ENCODE measurements at places on chromosomes 12 and 14. TPM values are rescaled to one million over a fixed set of nuclear protein-coding genes. Genes with fewer than 3 reads are reported as not detected.

Gene PPP1R12A
- 59.2 TPM for polyA plus RNA-seq

Gene ALDH1L2
- polyA plus RNA-seq = 6.6 TPM

Gene TRIAP1
- 31.3 TPM for polyA plus RNA-seq

Gene OVCH1
- 0.54 TPM for polyA plus RNA-seq

Gene CLEC1A
- polyA plus RNA-seq = 2.3 TPM

Gene RDH12
- polyA plus RNA-seq = 1.2 TPM

Gene OR4E2
- not detected for polyA plus RNA-seq

Gene A2M
- 362 TPM for polyA plus RNA-seq

Gene SLC41A2
- polyA plus RNA-seq = 2.1 TPM

Gene ETFBKMT
- 3.0 TPM for polyA plus RNA-seq

Gene DPPA3
- polyA plus RNA-seq = not detected
